Prostate gland (tissue), 2 donors: ENCODE measurements at places on chromosomes 3 and 15.

GRCh38 chr3:127590282-127590592 lies 296 bp downstream of the TPRA1 start:
- DNase-seq, result no peak

DNA sequence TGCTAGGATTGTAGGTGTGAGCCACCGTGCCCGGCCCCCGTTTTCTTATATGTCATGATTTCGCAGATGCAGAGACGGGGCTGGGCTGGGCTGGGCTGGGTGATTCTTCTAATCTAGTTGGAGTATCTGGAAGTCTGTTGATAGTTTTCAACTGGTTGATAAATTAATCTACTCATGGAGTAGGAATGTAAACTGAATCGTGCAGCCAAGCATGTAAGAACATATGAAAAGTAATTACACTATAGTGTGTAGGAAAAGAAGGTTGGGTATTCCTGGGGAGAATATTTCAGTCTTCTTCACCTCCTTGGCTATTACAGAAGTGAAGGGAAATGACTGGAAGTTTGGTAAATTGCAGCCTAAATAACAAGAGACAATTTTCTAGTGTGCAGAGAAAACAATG lies 82.6 kb upstream of the MAGI1 start:
- no peak for DNase-seq

DNA sequence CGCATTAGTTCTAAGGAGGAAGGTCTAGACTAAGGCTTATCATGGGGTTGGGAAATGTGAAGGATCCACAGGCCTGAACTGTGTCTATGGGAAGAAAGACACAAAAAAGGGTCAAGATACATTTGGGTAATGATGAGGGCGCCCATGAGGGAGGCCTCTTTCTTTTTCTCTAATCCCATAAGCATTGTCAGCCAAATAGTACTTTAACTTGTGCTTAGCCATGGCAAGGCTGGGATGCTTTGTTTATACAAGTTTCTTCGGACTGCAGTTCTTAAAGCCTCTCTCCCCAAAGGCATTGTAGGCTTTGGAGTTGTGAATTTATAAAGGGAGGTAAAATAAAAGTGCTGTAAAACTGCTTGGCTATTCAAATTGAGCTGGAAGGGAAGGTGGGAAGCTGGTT lies 23.4 kb downstream of the ARMC8 start:
- no peak for DNase-seq

DNA sequence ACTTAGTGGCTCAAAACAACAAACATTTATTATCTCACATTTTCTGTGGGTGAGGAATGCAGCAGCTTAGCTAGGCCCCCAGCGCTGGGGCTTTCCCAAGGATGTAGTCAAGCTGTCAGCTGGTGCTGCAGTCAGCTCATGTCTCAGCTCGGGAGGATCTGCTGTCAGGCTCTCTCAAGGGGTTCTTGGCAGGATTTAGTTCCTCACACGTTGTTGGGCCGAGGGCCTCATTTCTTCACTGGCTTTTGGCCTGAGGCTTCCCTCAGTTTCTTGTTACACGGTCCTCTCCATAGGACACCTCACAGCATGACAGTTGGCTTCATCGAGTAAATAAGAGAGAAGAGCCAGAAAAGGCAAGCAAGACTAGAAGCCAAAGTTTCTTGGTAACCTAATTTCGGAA lies 13.7 kb upstream of the U2SURP start:
- DNase-seq, result no peak

GRCh38 chr3:140733623-140734022 lies 55.8 kb downstream of the TRIM42 start:
- DNase-seq, result no peak

- DNase-seq, result no peak
Observed at GRCh38 chr15:55281517-55282228, 7.9 kb downstream of the RAB27A start.

DNA sequence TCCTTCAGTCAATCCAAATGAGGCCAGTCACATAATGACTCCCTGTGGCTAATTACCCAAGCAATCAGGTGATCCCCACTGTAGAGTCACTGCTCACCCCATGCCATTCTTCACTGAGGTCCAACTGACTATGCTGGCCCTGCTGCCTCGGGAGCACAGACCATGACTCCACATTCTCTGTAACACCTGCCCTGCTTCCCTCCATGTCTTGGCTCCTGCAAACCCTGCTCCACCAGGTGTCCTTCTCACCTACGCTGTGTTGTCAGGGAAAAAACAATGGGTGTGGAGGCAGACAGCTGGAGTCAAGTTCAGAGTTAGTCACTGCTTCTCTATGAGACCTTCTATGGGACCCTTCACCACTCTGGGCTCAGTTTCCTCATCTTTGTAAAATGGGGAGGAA lies 6.1 kb upstream of the SFMBT1 start:
- DNase-seq, result no peak

DNA sequence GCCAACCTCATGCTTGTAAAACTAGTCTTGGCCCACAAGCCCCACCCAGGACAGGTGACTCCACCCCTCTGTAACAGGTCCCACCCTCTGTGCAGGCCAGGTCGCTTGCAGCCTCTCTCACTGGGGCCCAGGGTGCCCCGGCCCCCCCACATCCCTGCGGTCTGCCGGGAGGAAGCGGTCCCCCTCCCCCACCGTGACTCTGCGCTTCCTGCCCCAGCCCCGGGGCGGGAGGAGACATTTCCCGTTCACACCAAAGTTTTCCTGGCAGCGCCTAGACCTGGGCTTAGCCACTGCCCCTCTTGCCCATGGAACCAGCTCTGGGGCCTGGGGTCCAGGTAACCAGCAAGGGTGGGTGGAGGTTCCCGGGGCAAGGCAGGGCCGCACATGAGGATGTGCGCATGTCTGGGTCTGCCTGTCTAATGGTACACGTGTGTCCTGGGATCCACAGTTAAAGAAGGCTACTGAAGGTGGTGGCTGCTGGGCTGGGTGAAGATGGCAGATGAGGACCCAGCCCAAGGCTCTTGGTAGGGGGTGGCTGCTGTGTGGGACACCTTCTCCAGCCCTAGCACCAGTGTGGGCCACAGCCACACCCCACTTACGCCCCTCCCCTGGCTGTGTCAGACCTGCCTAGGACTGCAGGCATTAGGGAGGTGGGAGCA lies 8.4 kb downstream of the NBEAL2 start:
- no peak for DNase-seq

- DNase-seq, result no peak
Observed at GRCh38 chr3:17130956-17131355, 246.2 kb downstream of the PLCL2 start.

- no peak for DNase-seq
Observed at GRCh38 chr3:124246949-124247348, 255.0 kb upstream of the ROPN1 start.

GRCh38 chr3:69059688-69060087 lies 7.6 kb upstream of the TMF1 start:
- no peak for DNase-seq

- DNase-seq, result no peak
Observed at GRCh38 chr15:93288728-93289294, 199.8 kb upstream of the RGMA start.

DNA sequence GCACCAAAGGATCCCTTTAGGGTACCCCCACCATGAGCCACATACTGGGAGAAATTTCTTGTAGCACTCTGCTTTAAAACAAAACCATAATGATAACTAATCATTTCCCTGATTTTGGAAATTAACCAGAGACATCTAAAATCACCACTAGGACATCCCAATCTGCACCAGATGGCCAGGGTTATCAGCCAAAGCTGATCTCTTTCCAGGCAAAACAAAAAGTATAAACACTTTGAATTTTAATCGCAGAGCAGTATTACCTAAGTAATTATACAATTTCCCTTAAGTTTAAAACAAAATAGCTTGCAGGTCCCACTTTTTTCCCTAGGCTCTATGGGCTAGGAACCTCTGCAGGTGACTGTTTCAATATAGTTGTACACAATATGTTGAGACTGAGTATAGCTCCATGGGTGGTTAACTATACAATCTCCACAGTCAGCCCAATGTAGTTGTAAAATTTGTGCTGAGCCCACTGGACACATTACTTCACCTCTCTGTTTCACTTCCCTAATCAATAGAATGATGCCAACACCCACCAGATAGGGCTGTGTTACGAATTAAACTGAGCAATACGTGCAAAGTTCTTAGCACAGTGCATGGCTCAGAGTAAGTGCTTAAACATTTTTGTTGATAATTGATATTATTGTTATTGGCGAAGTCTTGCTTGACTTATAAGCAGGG lies 629 bp upstream of the NOX5 start:
- DNase-seq, result no peak

GRCh38 chr3:183328164-183328563 lies 75.1 kb downstream of the B3GNT5 start:
- no peak for DNase-seq

DNA sequence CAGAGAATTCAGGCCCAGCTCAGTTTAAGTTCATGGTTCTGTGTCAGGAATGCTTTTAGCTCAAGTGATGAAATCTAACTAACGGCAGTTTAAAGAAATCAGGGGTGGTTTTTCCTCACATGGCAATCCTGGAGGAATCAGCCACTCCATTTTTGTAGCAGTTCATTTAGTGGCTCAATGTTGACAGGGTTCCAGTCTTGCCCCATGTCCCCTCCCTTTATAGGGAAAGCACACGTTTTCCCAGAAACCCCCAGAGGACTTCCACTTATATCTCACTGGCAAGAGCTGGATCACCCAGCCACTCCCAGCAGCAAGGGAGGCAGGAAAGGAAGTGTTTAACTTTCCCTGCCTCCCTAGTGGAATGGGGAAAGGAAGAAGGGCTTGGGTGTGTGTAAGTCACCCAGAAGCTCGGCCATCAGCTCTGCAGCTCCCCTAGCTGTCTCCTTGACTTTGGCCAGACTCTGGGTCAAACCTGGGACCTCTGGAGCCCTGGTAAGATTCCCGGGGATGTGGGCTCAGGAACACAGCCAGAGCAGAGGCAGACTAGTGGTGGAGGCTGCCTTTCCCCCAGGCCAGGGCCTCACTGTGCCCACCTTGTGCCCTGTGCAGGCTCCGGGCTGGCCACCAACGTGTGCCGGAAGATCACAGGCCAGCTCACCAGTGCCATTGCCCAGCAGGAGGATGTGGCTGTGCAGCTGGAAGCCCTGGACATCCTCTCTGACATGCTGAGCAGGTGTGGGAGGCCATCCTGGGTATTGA lies 11.3 kb downstream of the CAND2 start:
- DNase-seq, result no peak

DNA sequence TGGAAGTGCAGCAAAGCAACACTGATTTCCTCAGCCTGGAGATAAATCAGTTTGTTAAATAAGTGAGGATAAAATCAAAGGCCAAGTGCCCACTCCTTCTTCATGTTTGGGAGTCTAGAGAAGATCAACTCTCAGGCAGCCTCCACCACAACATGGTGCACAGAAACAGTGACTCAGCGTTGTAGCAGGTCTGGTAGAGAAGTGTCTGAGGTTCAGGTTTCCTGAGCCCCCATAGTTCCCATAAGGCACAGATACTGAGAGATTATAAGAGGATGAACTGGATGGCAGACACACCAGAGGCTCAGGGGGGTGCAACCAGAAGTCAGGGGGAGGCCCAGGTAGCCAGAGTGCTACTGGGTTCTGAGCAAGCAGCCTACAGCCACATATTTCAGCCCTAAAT lies 166.7 kb downstream of the FRMD5 start:
- DNase-seq, result no peak

DNA sequence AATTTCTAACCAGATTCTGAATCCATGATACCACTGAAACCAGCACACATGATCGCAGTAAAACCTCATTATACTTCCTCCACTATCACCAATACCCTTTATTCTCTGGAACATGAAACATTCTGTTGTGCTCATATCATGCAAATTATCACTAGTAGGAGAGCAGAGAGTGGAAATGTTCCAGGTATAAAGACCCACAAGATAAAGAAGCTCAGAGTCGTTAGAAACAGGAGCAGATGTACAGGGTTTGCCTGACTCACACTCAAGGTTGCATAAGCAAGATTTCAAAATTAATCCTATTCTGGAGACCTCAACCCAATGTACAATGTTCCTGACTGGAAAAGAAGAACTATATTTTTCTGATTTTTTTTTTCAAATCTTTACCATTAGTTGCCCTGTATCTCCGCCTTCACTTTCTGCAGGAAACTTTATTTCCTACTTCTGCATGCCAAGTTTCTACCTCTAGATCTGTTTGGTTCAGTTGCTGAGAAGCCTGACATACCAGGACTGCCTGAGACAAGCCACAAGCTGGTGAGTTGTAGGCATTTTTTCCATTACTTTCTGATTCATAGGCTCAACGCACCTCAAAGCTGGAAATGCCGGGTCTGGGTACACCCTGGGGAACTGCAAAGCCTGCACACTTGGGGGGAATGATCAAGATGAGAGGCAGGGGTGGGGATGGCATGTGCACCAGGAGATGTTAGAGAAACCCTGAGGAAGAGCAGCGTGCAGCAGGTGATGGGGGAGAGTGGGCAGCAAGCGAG lies at the start of gene CCR2:
CCR2 (plus strand) TSS at position 465 of the 764 bp plus-strand sequence. CDS start 3,417 bp downstream, outside the sequence.
- DNase-seq, result no peak

GRCh38 chr3:14152233-14152962 lies 26.0 kb downstream of the XPC start:
- DNase-seq, result no peak

GRCh38 chr3:40714771-40715345 lies 190.1 kb downstream of the ZNF621 start:
- DNase-seq, result no peak

- DNase-seq, result no peak
Observed at GRCh38 chr15:101122266-101122665, 129.6 kb downstream of the CHSY1 start.

GRCh38 chr15:65233696-65234095 lies 22.4 kb upstream of the CILP start:
- DNase-seq, result no peak

- DNase-seq, result no peak
Observed at GRCh38 chr3:81289676-81290075, 471.8 kb downstream of the GBE1 start.

DNA sequence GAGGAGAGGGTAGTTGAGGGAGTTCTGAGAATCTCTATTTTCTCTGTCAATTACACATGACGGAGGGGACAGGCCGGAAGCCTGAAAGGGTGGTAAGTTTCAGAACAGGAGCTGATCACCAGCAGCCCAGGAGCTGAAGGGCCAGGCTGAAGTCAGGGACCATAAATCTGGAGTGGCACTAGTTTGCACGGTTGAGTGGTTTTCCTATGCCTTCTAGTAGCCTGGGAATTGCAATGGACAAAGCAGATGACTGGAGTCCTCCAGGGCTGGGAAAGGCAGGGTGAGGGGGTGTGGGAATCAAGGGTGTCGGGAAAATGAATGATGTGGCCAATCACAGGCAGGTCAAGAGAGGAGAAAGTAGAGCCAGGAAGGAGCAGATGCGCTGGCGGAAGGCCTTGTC lies 72.5 kb downstream of the MAGEF1 start:
- no peak for DNase-seq
